ENCODE measurements at places on chromosomes 6 and 20. TPM values are rescaled to one million over a fixed set of nuclear protein-coding genes. Genes with fewer than 3 reads are reported as not detected.
A peak's percentile ranks its signal among the peaks of the same experiment; 100 is the strongest.

GRCh38 chr6:45073771-45074170 is 254.4 kb upstream of the RUNX2 start:
- no peak for DNase-seq

DNA sequence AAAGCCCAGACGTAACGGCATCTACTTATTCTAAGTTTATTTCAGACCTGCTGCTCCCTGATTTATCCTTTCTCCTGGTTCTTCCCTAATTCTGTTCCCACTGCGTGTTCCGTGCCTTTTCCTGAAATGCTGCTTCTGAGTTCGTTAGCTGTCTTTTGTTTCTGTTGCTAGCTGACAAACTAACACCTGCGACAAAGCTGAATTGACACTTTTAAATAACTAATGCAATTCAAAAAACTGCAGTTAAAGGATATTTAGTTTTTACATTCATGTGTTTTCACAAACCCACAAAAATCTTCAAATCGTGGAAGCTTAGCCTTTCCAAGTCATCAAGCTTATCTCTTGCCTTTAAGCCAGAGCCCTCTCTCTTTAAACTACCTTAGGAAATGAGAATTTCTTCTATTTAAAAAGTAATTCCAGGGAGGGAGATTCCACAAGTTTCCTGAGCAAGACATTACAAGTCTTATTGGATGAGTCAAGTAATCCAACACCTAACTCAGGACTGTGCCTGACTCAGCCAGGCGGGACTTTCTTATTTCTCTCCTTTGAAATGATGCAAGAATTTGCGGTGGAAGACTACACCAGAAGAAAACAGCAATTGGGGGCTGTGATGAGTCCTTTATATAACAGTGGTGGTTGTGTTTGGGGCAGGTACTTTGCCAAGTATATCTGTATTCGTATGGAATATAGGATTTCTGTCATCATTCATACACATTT is 6.3 kb downstream of the ADTRP start:
- DNase-seq = no peak

- no peak for DNase-seq
Observed at GRCh38 chr20:32116079-32116521, 6.6 kb downstream of the TM9SF4 start.

DNA sequence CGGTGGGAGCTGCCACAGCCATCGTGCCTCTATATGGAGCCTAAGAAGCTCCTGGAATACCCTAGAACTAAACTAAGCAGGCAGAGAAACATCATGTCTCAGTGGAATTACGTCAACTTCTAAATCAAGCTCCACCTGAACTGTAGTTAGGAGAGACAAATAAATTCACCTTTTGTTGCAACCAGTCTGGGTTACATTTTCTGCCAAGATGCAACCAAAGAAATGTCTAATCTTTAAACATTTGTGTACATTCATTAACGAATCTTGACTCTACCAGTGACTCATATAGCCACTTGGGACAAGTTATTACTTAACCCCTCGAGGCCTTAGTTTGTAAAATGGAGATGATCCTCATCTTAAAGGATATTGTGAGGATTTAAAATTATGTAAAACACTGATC is 8.9 kb downstream of the PTPRK start:
- peak; percentile 73 for DNase-seq

- DNase-seq = no peak
Observed at GRCh38 chr6:106051226-106051625, 34.9 kb upstream of the PRDM1 start.

- DNase-seq = no peak
Observed at GRCh38 chr6:1014431-1014807, 297.5 kb upstream of the FOXQ1 start.

- DNase-seq = peak; percentile 56
Observed at GRCh38 chr6:32108094-32108627, 977 bp downstream of the TNXB start.

DNA sequence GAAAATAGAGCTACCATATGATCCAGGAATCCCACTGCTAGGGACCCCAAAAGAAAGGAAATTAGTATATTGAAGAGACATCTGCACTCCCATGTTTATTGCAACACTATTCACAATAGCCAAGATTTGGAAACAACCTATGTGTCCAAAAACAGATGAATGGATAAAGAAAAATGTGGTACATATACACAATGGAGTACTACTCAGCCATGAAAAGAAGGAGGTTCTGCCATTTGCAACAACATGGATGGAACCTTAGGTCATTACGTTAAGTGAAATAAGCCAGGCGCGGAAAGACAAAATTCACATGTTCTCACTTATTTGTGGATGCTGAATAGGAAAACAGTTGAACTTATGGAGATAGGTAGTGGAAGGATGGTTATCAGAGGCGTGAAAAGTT is 137.3 kb downstream of the ADAT2 start:
- DNase-seq = no peak

GRCh38 chr6:1619673-1620503 is 10.2 kb downstream of the FOXC1 start:
- DNase-seq = peak; percentile 57

GRCh38 chr6:20811109-20811761 is 277.0 kb downstream of the CDKAL1 start:
- DNase-seq = peak; percentile 74

The PRR18 gene
- total RNA-seq = not detected

All from stomach (tissue), 19 donors.